ENCODE measurements at places on chromosomes 2 and 18.

- peak; percentile 22 for ATAC-seq
Measured at GRCh38 chr18:12768625-12769024, 65.8 kb downstream of the PSMG2 start.

- no peak for ATAC-seq
Measured at GRCh38 chr2:47818777-47819176, 35.8 kb downstream of the MSH6 start.

- no peak for ATAC-seq
Measured at GRCh38 chr2:133561045-133561852, 7.0 kb downstream of the NCKAP5 start.

- no peak for ATAC-seq
Measured at GRCh38 chr2:180655393-180655792, 325.0 kb upstream of the UBE2E3 start.

- ATAC-seq = no peak
Measured at GRCh38 chr2:28522481-28522880, 26.6 kb downstream of the PLB1 start.

DNA sequence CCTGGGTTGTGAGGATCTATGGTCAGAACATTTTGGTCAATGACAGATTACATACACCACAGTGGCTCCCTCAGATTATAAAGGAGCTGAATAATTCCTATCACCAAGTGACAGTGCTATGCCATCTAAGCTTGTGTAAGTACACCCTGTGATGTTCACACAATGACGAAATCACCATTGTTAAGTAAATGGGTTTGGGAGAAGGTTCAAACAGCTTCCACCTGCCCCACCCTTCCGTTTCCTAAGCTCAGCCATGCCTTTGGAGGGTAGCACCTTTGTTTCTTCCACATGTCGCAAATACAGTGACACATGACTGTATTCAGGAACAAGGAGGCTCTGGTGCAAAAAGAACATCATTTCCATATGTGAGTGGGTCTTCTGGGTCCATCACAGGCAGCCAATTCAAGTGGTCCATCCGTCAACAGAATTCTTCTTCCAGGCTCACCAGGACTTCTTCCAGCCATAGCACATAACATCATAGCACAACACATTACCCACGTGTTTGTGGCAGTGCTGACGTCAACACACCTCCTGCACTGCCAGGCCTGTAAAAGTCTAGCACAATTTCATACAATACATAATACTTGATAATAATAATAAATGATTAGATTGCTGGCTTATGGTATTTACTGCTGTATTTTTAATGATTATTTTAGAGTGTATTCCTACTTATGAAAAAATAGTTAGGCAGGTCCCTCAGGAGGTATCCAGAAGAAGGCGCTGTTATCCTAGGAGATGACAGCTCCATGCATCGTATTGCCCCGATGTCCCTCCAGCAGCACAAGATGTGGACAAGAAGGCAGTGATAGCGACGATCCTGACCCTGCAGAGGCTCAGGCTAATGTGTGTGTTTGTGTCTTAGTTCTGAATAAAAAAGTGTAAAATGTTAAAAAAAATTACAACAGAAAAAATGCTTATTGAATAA is 264.8 kb downstream of the ANAPC1 start:
- ATAC-seq = peak; percentile 77

- ATAC-seq = no peak
Measured at GRCh38 chr18:23300231-23300805, 152.8 kb upstream of the RIOK3 start.

DNA sequence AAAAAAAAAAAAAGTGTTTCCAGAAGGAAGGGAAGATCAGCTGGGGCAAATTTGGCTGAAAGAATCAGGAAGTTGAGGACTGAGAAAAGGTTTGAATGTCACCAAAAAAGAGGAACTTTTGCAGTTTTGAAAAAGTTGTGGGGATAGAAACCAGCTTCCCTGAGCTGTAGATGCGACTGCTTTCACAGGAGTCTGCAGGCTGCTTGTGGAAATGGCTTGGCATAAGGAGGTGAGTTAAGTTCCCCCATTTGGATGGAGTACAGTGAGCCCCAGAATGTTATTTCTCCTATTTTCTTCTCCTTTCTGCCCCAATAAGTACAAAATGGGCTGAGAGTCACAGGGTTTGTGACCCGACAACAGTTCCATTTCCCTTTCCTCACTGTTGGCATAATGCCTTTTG is 16.5 kb upstream of the ME2 start:
- no peak for ATAC-seq

GRCh38 chr18:2468051-2468450 is 103.3 kb downstream of the METTL4 start:
- ATAC-seq = no peak

GRCh38 chr2:191018643-191019119 is 4.7 kb upstream of the STAT1 start:
- ATAC-seq = no peak

DNA sequence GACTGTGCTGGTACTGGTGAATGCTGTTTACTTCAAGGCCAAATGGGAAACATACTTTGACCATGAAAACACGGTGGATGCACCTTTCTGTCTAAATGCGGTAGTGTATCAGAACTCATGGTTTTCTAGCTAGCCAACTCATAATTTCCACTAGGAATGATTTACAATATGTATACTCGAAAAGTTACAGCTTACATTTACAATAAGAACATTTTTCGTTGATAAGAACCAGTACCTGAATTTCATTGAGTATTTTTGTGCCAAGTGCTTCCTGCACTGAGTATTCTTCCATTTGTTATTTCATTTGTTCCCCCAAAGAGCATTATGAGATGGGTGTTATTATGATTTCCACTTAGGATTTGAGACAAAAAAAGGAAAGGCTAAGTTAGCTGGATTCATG is 21.9 kb downstream of the SERPINB12 start:
- no peak for ATAC-seq

DNA sequence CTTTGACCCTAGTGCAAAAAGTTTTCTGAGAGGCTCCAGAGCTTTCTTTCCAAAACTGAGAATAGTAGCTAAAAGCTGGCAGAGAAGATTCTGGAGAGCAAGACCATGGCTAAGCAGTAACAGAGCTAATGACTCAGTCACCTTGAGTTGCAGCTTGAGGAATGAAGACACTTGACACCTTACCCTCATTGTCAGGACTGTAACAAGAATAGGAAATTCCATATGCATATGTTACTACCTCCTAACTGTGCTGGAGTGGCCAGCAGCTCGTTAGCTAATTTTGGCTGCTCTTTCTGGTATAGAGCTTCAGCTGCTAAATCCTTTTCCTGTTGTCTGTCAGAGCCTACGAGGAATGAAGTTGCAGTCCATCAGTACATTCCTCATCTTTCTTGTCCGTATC is 68.6 kb upstream of the LHCGR start:
- no peak for ATAC-seq

GRCh38 chr2:70626254-70626990 is 72.8 kb upstream of the TGFA start:
- no peak for ATAC-seq

- ATAC-seq = no peak
Measured at GRCh38 chr2:109531221-109531620, 82.5 kb downstream of the SEPTIN10 start.

GRCh38 chr2:233092432-233093165 is 32.5 kb downstream of the INPP5D start:
- ATAC-seq = no peak

- peak; percentile 50 for ATAC-seq
Measured at GRCh38 chr2:241877989-241878970, 8.8 kb downstream of the RTP5 start.

DNA sequence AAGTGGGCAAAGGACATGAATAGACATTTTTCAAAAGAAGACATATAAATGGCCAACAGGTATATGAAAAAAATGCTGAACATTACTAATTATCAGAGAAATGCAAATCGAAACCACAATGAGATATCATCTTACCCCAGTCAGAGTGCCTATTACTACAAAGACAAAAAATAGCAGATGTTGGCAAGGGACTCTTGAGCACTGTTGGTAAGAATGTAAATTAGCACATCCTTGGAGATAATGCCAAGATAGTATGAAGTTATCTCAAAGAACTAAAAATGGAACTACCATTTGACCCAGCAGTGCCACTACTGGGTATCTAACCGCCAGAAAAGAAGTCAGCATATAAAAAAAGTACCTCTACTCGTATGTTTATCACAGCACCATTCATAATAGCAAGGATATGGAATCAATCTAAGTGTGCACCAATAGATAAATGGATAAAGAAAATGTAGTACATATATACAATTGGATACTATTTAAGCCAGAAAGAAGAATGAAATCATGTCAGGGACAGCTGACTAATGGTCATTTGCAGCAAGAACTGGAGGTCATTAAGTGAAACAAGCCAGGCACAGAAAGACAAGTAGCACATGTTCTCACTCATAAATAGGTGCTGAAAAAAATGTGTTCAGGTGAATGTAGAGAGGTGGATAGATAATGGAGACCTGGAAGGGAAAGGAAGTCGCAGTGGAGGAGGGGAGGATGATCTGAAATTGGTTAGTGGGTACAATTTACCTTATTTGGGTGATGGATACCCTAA is 141.7 kb upstream of the B3GNT2 start:
- ATAC-seq = no peak

DNA sequence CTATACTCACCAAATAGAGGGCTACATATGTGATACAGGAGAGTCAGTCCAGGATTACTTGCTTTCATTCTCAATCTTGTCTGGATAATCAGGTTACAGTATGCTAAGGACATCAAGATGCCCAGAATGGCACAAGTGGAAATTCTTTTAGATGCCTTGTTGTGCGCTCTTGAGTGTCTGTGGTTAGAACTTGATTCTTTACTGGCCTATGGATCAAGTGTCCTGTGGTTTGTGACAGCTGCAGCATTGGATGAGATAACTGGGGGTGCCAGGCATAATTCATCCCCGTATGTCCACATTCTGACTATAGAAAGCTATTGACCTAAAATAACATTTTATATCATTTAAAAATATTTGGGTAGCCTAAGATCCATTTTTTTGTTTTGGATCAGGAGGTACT is 40.1 kb downstream of the CDC42EP3 start:
- no peak for ATAC-seq

DNA sequence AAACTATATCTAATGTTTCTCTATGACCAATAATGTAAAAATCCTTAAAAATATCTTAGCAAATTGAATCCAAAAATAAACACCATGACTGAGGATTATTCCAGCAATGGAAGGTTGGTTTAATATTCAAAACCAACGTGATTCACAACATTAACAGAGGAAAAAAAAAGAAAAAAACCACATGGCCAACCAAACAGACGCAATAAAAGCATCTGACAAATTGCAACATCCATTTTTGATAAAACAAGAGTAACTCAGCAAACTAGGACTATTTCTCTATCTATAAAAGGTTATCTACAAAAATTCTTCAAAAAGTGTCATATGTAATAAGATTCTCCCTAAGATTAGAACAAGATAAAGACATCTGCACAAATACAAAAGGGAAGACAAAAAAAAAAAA is 28.9 kb downstream of the PPP3R1 start:
- no peak for ATAC-seq

DNA sequence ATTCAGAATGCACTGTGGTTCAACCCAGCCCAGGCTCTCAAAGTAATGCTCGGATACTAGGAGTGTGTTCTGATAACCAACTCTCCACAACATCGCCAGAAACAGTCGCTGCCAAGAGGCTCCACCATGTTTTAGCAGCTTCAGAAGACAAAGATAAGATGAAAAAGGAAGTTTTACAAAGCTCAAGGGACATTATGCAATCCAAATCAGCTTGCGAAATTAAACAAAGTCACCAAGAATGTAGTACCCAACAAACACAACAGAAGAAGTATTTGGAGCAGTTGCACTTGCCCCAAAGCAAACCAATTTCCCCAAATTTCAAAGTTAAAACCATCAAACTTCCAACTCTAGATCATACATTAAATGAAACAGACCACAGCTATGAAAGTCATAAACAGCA is 360.9 kb downstream of the XIRP2 start:
- ATAC-seq = no peak

GRCh38 chr2:142020368-142020767 is 110.4 kb downstream of the LRP1B start:
- no peak for ATAC-seq

GRCh38 chr2:118386641-118387302 is 298.5 kb downstream of the INSIG2 start:
- peak; percentile 95 for ATAC-seq

- ATAC-seq = no peak
Measured at GRCh38 chr18:53715243-53715853, 509.1 kb downstream of the MBD2 start.

DNA sequence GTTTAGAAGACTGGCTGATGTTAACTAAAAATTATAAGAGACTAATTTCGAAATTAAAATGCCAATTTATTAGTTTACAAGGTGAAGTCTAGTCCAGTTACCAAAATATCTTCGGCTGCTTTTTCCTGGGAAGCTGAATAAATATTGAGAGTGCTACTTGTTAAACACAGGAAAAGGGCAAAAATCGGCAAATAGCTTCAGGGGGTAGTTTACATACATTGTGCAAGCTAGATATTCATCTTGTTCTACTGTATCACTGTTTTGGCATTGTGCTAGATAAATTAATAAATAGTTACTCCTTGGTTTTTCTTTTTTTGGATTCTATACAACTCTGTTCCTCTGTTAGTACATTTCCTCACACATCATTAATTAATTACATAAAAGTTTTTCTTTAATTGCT is 29.3 kb downstream of the NHEJ1 start:
- ATAC-seq = no peak

- peak; percentile 57 for ATAC-seq
Measured at GRCh38 chr2:180730976-180731375, 249.4 kb upstream of the UBE2E3 start.

DNA sequence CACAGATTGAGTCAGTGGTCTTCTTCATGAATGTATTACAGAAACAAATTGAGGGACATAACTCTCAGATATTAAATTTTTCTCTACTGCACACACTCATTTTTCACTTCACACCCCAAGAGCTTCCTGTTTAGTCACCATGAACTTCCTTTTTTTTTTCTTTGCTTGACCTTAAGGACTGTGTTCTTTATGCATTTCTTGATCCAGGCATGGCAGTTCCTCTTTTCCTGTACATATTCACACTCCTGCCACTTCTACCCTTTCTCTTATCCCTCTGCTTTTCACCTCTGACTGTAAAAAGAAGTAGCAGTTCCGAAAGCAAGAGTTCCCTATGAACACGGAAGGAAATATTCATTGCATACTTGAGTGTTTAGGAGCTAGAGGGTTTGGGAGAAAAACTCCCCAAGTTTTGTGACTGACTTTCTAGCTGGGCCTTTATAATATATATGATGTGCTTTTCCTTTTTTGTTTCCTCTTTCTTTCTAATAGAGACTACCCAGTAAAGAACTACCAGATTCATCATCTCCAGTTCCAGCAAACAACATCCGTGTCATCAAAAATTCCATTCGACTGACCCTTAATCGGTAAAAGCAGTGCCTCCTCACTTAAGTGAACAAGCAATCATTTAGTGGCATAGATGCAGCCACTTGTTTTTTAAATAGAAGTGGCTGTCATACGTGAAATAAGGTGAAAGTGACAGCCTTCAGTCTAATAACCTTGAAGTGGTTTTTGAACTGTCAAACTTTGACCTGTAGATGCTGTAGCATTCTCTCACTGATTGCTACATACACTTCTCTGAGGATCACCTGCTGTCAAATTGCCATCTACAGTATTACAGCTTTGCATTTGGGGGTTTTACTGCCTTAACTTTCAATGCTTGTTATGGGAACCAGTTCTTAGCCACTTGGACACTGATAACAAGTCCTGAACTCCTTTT is 40.8 kb downstream of the PAPOLG start:
- ATAC-seq = peak; percentile 45

Data from esophagus mucosa (tissue), 1 donor.